ENCODE measurements at places on chromosomes 12 and 14.

DNA sequence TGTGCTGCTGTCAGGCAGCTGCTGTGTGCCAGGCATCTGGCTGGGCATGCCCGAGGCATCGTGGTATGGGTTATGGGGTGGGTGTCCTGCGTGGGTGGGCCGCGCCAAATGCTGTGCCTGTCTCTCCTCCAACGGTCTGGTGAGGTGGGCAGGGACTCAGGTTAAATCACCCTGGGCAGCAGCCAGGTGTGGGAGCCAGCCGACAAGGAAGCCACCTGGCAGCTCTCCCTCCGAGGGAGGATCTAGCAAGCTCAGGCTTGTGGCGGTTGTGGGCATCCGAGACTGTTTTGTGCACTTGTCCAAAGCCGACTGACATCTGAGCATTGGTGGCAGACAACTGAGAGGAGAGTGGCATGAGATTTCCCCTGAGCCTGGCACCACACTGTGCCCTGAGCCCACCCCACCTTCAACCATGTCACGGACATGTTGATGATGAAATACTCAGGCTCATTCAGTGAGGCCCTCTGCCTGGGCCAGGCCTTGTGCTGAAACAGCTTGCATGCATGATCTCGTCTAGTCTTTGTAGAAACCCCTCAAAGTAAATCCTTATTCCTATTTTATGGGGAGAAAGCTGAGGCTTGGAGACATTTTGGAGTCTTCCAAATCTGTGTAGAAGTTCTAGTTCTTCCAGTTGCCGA is 181.8 kb upstream of the MYL2 start:
- DNase-seq: no peak

- peak; percentile 91 for DNase-seq
Observed at GRCh38 chr12:123478762-123479161, 20.8 kb downstream of the SNRNP35 start.

DNA sequence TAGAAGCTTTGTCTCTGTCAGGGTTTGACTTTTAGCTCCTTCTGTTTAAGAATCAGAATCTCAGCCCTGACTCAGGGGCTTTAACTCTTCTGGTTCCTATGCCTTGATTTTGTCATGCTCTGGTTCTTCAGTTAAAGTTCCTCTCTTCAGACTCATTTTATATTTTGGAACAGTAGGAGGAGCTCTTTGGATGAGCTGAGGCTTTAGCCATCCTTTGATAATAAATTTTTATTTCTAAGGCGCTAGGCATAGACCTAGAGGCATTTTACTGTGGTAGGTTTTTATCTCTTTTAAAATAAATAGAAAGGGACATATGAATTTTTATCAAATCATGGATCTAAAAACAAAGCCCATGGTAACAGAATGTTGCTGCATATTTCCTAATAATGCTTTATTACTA is 51.7 kb downstream of the ATP23 start:
- no peak for DNase-seq

DNA sequence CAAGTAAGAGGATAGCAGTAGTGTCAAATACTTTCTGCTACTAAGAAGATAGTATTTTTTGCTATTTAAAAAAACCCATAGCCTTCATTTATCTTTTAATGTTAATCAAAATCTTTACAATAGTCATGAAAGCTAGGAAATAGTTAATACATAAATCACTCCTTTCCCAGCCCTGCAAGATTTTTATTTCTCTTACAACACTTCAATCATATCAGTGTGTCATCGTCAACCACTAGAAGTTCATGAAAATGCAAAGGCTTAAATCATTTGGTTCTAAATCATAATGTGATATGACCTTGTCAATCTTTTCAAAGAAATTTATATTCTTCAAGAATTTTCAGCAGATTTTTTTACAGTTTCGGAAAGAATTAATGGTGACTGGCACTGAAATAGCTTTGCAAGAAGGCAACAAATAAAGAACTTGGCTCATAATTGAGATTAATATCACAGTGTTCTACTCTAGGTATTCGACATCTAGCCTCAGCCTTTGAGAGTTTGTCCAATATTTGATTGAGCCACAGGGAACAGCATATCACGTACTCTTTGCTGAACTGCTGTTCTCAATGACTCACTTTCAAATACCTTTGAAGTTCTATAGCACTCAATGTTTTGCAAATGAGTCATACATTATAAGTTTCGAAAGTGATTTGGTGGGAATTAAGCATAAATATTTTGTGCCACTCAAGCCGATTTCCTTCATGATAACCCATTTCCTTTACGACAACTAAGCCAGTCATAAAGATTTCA is 384.0 kb upstream of the FOXG1 start:
- DNase-seq: no peak

- DNase-seq: peak; percentile 43
Observed at GRCh38 chr12:2813214-2814185, 1.0 kb downstream of the ITFG2 start.

DNA sequence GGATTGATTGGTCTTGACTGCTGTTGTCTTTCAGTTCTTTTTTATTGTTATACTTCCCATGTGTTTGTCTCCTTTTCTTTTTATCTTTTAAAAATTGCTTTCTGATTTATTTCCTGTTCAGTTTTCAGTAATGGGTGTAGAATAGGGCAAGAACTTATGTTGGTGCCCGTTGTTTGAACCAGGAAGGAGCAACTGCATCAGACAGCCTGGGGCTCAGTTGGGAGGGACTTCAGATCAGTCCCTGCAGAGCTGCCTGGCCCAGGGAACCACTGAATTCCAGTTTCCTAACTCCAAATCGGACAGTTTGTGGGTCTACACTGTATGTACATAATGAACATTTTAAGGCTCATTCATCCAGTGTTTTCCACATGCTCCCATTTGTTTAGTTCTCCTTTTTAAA is 64.9 kb downstream of the FBXO34 start:
- DNase-seq: no peak

DNA sequence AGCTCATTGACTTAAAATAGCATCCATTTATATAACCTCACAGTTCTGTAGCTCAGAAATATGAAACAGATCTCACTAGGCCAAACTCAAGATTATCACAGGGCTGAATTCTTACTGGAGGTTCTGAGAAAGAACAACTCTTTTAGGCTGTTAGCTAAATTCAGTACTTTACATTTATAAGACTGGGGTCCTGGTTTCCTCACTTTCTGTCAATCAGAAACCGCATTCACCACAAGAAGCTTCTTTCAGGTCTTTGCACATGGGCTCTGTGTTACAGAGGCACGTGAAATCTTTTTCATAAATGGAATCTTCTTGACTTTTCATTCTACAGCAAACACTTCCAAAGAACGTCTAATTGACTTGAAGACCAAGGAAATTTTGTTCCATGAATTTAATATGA is 876.3 kb upstream of the FOXG1 start:
- no peak for DNase-seq

GRCh38 chr12:105961821-105962671 is 176.7 kb downstream of the NUAK1 start:
- DNase-seq: no peak

- peak; percentile 62 for DNase-seq
Observed at GRCh38 chr12:67772267-67773169, 124.0 kb downstream of the DYRK2 start.

- DNase-seq: peak; percentile 54
Observed at GRCh38 chr12:14416658-14417057, 51.2 kb downstream of the ATF7IP start.
